Thoracic aorta (tissue), 2 donors: ENCODE measurements at places on chromosomes 4 and X. TPM values are rescaled to one million over a fixed set of nuclear protein-coding genes. Genes with fewer than 3 reads are reported as not detected.

DNA sequence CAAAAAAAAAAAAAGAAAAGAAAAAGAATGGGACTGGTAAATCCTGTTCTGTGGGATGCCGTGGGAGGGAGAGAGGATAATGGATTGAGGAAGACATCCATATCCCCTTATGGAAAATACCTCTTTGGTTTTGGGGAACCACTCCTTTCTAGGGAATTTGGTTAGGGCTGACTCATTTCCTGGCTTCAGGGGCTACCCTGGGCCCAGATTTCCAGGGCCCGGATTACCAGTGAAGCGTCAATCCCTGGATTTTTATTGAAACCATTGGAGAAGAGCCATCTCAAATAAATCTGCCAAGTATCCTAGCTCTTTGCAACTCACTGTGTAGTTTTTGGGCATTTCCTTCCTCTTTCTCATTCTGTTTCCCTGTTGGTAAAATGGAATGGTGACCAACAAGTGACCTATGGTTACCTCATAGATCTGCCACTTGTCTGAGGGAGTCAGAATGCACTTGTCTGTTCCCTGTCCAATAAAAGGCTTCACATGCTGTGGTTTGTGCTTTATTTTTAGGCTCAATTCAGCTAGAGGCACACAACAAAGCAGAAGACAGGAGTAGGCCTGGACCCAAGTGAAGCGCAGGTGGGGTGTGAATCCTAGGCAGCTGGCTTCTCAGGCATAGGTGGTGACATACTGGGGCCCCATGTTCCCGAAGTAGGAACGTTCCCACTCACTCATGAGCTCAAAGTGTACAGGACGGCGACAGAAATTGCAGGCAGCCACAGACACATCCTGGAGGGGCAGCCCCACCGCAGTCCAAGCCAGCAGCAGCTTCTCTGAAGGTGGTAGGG, 8.6 kb downstream of the APEX2 start:
- H3K27me3 ChIP-seq = no peaks in the 10 kb centered on the region
- no peak for DNase-seq
- H3K27ac ChIP-seq = no peak overlapping the region

- no peak for DNase-seq
- H3K27ac ChIP-seq = no peak overlapping the region
Observed at GRCh38 chr4:54669831-54670230, 12.1 kb downstream of the KIT start.

- no peak for DNase-seq
- H3K4me1 ChIP-seq = peaks cover 10% of the 10 kb centered on the region
- no peak overlapping the region for H3K27ac ChIP-seq
- no peak overlapping the region for H3K4me3 ChIP-seq
Observed at GRCh38 chrX:19670854-19671620, 155.7 kb upstream of the MAP3K15 start.

DNA sequence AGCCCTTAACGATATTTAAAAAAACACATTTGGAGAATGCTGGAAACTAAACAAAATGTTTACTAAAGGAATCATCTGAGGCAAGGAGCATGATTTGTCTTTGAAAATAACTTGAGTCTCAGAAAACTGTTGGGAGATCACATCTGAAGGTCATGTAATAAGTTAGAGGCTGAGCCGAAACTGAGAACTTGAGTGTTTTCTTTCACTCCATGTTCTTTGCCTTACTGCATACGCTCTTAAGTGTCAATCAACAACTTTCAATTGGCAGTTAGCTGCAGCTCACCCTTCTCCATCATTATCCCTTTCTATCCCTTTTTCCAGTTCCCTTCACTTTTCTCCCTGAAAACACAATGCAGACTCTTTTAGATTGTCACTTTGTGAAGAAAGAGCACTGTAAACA, 216.2 kb downstream of the ADGRA3 start:
- DNase-seq = no peak
- no peaks in the 10 kb centered on the region for H3K36me3 ChIP-seq
- H3K4me1 ChIP-seq = no peaks in the 10 kb centered on the region
- H3K27ac ChIP-seq = no peak overlapping the region
- no peaks in the 10 kb centered on the region for H3K27me3 ChIP-seq

GRCh38 chr4:52015366-52015765, 4.8 kb downstream of the LRRC66 start:
- H3K36me3 ChIP-seq = peaks cover 3% of the 10 kb centered on the region
- no peaks in the 10 kb centered on the region for H3K4me1 ChIP-seq
- DNase-seq = no peak
- H3K27me3 ChIP-seq = no peaks in the 10 kb centered on the region
- no peak overlapping the region for H3K27ac ChIP-seq

DNA sequence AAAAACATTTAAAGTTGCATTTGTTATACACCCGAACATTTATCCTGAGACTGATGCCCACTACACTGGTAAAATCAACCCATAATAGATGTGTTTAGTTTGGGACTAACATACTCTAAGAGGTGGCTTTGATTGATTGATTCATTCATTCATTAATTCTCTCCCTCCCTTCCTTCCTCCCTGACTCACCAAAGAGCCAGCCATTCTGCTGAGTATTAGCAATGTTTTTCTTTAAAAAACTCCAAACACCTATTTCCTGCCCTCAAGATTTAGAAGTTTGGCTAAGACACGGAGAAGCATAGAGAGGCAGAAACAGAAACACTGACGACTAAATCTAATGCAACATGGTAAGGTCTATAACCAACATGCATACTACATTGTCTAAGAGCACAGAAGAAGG, 88.9 kb downstream of the RASL11B start:
- no peak for DNase-seq
- H3K27me3 ChIP-seq = no peaks in the 10 kb centered on the region
- H3K27ac ChIP-seq = no peak overlapping the region
- H3K36me3 ChIP-seq = no peaks in the 10 kb centered on the region

- no peak overlapping the region for H3K27ac ChIP-seq
- H3K4me3 ChIP-seq = no peak overlapping the region
- H3K27me3 ChIP-seq = no peaks in the 10 kb centered on the region
Observed at GRCh38 chrX:108396188-108396891, 41.9 kb downstream of the COL4A6 start.

DNA sequence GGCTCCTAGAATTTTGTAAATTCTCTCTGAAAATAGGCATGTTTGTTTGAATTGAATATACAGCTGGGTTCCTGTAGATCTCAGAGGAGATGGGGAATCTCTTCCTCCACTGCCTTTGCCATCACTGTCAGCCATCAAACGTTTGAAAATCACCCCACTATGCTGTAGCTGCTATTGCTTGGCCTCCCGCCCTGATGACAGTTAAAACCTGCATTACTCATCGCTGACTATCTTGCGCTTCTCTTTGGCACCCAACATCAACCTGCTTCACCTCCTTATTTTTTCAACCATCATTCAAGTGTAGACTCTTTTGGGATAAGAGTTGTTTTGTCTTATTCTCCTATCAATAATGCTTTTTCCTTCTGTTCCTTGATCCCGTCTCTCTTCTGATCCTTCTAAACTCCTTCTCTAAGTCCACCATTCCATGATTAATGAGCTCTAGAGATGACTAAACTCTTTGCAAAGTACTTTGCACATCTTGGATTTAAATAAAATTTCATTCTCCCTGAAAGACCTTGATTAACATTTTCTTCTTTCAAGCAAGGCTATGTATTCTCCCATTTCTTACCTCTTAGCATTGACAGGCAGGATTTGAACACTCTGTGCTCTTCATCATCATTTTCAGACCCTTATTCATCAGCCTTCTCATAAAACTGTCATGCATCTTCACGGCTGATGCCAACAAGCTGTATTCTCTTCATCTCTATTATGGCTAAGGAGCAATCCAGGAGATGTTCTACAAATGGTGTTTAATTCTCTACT, 133.0 kb downstream of the SNCA start:
- no peak overlapping the region for H3K27ac ChIP-seq
- no peaks in the 10 kb centered on the region for H3K4me1 ChIP-seq
- no peak for DNase-seq
- no peaks in the 10 kb centered on the region for H3K27me3 ChIP-seq
- no peaks in the 10 kb centered on the region for H3K36me3 ChIP-seq

POLN gene
- total RNA-seq = 3.5 TPM

GUF1 gene
- 8.5 TPM for total RNA-seq

PDCL2 gene
- not detected for total RNA-seq
